ENCODE measurements at places on chromosomes 3 and 15.

DNA sequence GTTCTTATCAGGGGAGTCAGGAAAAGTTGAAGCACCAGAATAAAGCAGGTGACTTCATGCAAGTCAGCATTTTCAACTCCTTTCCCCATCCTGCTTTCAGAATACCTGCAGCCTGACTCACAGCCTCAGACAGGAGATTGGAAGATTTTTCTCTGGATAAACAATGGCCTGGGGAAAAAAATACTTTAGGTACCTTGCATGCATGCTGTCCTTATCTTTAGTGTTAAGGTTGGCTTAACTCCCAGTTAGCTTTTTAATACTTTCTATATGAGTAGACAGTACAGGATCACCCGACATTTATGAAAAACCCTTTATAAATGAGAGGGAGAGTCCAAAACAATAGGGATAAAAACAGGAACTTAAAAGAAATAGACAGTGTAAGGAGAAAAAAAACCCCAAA, 53.6 kb downstream of the PAK2 start:
- no peak for DNase-seq

- no peak for DNase-seq
These were observed 61.3 kb downstream of the VGLL4 start for GRCh38 chr3:11582191-11582968.

- no peak for DNase-seq
These were observed 260.4 kb upstream of the P2RY1 start for GRCh38 chr3:152574461-152575079.

DNA sequence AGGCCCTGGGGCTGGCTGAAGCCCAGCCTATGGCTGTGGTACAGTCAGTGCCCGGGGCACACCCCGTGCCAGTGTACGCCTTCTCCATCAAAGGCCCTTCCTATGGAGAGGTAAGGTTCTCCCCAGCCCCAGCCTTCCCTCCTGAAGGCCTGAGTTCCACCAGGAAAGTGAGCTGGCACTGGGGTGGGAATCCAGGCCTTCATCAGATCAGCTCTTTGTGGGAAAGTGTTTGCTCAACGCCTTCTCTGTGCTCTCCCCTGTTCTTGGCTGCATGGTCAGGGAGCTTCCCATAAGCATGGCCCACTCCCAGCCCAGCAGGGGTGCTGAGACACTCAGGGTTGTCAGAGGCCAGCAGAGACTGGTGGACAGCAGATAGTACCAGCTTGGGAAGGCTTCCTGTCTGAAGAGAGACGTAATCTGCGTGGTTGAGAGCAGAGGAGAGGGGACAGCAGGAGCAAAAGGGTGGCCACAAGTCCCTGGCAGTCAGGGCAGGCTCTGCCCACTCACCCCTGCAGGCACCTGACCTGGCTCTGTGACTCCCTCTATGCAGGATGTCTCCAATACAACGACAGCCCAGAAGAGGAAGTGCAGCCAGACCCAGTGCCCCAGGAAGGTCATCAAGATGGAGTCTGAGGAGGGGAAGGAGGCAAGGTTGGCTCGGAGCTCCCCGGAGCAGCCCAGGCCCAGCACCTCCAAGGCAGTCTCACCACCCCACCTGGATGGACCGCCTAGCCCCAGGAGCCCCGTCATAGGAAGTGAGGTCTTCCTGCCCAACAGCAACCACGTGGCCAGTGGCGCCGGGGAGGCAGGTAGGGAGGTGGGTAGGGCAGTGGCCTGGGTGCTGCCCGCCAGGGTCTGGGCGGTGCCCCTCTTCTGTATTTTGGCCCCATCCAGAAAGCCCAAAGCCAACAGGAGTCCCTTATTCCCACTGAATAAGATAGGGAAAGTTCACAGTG, 38.4 kb downstream of the PML start:
- no peak for DNase-seq

GRCh38 chr15:59686389-59686788, 2.7 kb downstream of the BNIP2 start:
- DNase-seq, result no peak

GRCh38 chr15:101396484-101397261, 92.8 kb downstream of the PCSK6 start:
- no peak for DNase-seq

Measured in stimulated activated CD4-positive, alpha-beta T cell treated with anti-CD3 and anti-CD28 coated beads, Interleukin-1b, Interleukin-23, amount 100 ng/mL, for 1 hour (primary cell).